ENCODE measurements at places on chromosomes 6 and 20. TPM values are rescaled to one million over a fixed set of nuclear protein-coding genes. Genes with fewer than 3 reads are reported as not detected.
A peak's percentile ranks its signal among the peaks of the same experiment; 100 is the strongest.

GRCh38 chr6:21005816-21006570, 471.7 kb downstream of the CDKAL1 start:
- peak; percentile 57 for DNase-seq

- no peak for DNase-seq
Observed at GRCh38 chr20:23222531-23223200, 127.9 kb upstream of the NXT1 start.

- no peak for DNase-seq
Observed at GRCh38 chr6:123343836-123344235, 292.9 kb downstream of the TRDN start.

GRCh38 chr6:68756454-68757375, 121.6 kb downstream of the ADGRB3 start:
- no peak for DNase-seq

DNA sequence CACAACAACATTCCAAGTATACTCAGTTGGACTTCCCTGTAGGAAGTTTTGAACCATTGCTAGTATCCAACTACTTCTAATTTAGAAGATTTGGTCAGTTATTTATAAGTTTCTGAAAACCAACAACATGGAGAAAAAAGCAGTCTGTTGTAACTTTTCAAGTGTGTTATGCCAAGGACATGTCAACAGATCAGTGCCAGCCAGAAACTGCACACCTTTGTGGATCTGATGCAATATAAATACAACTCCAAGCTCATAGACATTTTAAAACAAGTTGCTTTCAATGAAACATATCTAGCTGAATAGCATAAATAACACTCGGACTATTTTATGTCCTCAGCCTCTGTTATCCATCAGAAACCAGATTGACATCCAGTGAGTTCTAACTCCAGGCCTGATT, 58.3 kb upstream of the CARMIL1 start:
- DNase-seq: no peak

DNA sequence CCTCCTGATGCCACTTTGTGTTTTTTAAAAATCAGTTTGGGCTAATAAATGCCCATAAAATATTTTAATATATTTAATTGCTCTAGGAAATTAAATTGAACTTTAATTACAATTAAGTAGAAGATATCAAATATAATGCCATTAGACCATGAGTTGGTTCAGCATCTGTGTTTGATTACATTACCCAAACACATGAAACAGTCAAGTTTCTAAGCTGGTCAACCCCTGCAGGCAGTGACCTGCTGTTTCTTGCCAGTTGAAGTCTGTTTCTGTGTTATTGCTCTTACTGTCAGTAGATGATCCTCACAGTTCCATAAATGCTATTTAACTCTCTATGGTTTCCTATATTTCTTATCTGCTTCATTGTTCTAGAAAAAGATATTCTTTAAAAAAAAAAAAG, 9.7 kb upstream of the TENT5A start:
- no peak for DNase-seq

GRCh38 chr6:19873031-19873430, 35.9 kb downstream of the ID4 start:
- DNase-seq: no peak

DNA sequence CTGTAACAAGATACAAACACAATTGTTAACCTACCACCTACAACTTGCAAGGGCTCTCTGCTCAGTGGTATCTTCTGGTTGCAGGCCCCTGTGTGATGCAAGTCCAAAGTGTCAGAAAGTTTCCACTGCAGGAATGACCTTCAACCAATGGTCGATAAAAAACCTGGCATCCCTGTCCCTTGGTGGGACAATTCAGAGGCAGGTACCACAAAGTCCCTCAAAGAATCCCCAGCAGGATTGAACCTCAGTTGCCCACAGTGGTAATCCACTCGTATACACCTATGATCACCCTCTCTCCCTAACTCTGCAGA, 15.9 kb downstream of the GLO1 start:
- DNase-seq: no peak

DNA sequence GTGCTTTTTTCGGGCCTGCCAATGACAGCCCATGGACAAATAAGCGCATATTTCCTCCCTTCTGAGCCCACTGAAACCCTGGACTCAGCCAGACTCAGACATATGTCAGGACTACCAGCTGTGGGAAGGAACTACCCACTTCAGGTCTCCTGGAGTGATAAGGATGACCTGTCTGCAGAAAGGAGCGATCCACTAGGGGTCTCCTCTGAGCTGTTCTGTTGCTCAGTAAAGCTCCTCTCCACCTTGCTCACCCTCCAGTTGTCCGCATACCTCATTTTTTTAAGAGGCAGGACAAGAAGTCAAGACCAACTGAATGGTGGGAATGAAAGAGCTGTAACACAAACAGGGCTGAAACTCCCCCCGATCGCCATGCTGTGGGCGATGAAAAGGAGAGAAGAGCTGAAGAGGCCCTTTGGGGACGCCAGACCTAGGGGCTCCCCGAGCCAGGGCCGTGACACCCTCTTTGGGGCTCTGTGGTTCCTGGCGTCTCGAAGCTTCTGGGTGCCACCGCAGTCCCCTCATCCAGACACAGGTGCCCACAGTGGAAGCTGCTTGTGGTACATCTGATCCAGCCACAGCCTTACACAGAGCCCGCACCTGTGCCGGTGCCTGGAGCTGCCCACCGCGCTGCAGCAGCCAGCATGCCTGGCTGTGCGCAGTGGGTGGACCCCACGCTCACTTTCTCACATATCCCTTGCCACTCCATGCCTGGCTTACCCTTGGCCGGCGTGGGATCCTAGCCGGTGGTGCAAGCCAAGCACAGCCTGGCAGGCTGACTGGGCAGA, 68.8 kb downstream of the EYS start:
- no peak for DNase-seq

- no peak for DNase-seq
Observed at GRCh38 chr20:42063141-42063540, 445.0 kb upstream of the CHD6 start.

GRCh38 chr6:14826456-14826855, 419.4 kb upstream of the JARID2 start:
- no peak for DNase-seq

DNA sequence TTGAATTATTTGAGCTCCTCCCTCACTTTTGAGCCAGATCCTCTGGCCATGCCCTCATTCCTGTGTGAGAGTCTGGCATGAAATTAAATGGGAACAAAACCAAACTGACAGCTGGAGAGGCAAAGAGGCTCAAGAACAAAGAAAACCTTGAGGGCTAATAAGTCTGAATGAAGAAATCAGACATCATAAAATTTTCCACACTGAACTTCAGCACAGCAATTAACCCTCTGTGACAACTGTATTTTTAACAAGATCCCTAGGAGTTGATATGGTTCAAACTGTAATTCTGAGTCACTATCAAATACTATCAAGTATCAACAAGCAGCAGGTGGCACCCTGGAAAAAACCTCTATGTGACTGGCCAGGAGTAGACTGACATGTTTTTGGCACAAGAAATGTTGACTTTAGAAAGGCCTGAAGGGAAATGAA, 109.4 kb upstream of the EMILIN3 start:
- DNase-seq: no peak

DNA sequence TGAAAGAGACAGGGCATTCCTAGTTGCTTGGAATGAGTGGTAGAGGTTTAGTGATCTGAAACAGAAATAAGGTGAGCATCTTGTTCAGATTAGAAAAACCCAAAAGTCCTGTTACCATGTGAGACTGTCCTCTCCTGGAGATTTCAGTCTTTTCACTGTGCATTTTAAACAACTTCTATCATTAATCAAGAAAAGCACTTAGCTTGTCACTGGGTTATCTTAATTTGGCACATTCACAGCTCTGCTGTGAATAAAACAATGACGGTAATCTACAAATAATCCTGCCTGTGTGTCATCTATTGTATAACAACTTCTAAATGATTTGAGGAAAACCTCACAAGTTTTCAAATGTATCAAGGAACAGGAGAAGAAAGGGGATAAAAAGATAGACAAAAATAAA, 9.5 kb upstream of the SMIM8 start:
- no peak for DNase-seq

DNA sequence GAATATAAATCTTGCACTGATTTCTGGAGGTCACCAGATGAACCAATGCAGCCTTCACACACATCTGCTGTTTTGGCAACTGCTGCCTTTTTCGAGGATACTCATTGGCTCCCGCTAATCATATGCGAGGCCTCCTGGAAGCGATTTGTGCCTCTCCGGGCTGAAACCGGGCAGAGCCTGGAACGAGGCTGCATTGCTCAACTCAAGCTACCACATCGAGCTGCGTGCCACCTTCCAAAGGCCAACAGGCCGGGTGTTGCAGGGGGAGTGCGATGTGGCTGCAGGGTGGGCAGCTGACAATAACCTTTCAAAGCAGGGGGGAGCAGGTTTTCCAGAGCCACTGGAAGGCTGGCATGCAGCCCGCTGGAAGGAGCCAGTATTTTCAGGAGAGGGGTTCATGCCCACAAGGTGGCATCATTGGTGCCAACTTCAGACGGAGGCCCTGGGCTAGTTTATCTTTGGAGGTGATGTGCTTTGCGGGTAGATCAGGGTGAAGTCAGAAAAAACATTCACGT, 122.6 kb upstream of the IFNGR1 start:
- DNase-seq: no peak

DNA sequence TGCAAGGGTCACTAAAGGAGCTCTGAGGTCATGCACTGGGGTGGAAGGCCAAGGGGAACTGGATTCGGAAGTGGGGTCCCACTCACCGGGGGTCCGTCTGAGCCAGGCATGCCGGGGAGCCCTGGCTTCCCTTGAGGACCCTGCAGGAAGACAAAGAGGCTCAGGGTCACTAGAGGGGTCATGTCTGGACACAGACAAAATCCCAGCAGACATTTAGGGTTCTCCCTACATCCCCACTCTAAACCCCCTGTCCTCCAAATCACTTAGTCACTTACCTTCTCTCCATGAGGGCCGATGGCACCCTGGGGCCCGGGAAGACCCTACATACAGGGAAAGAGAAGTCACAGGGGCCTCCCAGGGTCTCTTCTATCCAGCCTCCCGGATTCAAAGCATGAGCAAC, 15.4 kb downstream of the COL11A2 start:
- DNase-seq: no peak

- DNase-seq: no peak
Observed at GRCh38 chr6:169296170-169296569, 42.5 kb upstream of the THBS2 start.

DNA sequence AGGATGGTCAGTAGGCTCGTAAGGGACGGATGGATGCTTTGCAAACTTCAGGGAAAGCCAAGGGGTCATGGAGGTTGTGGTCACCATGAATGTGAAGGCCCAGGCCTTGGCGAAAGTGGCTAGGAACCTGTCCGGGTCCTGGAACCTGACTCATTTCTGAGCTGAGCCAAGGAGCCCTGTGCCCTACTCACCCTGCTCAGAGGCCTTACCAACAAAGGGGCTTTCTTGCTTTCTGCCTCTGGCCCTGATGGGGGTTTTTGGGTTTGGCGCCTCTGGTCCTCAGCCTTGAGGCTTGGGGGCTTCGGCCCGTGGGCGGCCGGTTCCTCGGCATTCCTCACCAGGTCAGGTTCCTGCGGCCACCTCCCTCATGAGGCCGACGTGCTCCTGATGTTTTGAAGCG, 155.1 kb downstream of the DTNBP1 start:
- no peak for DNase-seq

DNA sequence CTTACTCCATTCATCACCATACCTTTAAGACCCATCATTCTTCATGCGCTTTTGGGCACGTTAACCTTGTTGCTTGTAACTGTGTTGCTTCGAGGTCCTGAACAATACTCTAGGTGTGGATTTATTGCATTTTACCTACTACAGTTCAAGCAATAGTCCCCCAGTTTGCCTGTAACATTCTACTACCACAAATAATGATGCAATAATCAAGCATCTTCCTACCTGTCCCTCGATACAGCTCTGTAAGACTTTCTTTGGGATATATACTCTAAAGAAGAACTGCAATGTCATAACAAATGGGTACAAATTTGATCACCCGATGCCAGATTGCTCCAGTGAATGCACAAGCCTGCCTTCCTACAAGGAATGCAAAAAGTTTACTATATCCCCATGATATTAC, 1342.6 kb upstream of the GJE1 start:
- no peak for DNase-seq

DNA sequence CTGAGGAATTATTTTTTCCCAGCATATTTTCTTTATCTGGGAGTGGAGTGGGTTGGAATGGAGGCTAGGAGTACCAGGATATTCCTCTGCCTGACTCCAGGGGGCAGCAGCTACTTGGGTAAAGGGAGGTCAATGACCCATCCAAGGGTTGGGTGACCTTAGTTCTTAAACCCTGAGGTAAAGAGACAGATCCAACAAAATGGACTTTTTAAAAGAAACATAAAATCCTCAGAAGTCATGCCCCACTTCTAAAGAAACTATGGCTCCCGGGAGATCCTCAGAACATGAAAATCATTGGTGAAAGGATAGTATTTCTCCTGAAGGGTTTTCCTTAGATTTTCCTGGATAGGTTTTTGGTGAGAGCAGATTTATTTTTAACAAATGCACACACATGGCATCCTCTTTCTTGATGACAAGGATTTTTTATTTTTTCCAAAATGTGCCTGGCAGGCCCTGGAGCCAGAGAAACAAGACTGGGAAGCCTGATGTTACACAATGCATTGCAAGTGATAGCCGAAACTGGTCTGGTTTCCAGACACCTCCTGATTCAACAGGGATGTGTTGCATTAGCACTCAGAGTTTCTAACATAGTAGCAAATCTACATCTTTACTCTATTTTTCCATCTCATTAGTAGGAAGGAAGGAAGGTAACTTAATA, 240.9 kb upstream of the BTBD3 start:
- peak; percentile 48 for DNase-seq

GRCh38 chr6:130524552-130524951, 158.7 kb downstream of the TMEM200A start:
- DNase-seq: no peak

GRCh38 chr6:170410241-170410640, 103.7 kb downstream of the FAM120B start:
- no peak for DNase-seq

- DNase-seq: no peak
Observed at GRCh38 chr6:117448732-117449485, 23.2 kb upstream of the ROS1 start.

- no peak for DNase-seq
Observed at GRCh38 chr6:70520575-70520974, 46.2 kb upstream of the SDHAF4 start.

The HSPA12B gene
- 1.2 TPM for total RNA-seq

The HIVEP2 gene
- total RNA-seq: 35.5 TPM

The PRKN gene
- total RNA-seq: 4.4 TPM
